Progenitor cell of endocrine pancreas (in vitro differentiated cells): ENCODE measurements at places on chromosomes 3 and 15. TPM values are rescaled to one million over a fixed set of nuclear protein-coding genes. Genes with fewer than 3 reads are reported as not detected.

The POLR2H gene
- 89.3 and 90.5 TPM in 2 replicates for total RNA-seq

DNA sequence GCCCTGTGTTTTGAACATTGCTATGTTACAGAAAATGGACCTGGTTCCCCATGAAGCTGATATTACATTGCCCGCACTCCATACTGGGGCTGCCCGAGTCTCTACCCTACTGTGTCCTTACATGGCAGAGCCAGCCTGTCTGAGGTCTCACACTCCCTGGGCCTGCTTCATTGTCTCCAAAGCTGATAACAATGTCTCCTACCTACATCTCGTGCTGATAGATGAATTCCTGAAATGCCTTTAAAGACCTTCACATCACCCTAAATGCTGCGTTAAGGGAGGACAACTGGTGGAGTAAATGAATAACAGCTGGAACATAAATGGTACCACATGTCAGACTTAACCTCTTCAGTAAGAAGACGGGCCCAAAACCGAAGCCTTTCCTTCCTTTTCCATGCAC is 62.9 kb upstream of the PTX3 start:
- no peak for DNase-seq

DNA sequence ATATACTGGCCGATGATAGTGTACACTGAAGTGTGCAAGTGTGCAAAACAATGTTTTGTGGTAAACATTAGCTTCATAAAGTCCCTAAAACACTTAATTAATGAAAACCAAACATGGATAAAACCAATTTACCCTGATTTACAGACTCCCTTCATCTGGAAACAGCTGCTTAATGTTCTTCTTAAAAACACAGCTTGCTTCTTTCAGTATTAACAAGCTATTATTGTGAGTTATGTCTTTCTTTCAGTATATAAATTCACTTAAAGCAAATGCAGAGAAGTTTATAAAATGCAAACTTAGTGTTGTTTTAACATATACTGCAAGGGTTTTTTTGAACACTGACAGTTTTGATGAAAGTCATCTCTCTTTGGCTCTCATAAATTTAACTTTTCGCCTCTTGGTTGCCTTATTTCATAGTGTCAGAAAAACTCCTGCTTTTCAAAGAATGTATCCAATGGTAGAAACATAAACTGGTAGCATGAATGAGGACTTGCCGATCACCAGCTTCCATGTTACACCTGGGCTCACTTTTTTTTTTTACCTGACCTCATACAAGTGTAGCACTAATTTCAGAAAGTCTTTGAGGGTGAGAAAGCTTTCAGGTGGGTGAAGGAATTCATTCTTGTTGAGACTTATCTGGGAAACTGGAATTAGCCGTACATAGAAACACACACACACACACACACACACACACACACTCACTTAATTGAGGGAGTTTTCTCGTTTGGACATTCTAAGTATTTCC is 532.2 kb downstream of the ROBO2 start:
- no peak for DNase-seq

The TOPBP1 gene
- 51.8 and 56.9 TPM in 2 replicates for total RNA-seq

The GOLGA6L10 gene
- 8.7 and 9.5 TPM in 2 replicates for total RNA-seq

DNA sequence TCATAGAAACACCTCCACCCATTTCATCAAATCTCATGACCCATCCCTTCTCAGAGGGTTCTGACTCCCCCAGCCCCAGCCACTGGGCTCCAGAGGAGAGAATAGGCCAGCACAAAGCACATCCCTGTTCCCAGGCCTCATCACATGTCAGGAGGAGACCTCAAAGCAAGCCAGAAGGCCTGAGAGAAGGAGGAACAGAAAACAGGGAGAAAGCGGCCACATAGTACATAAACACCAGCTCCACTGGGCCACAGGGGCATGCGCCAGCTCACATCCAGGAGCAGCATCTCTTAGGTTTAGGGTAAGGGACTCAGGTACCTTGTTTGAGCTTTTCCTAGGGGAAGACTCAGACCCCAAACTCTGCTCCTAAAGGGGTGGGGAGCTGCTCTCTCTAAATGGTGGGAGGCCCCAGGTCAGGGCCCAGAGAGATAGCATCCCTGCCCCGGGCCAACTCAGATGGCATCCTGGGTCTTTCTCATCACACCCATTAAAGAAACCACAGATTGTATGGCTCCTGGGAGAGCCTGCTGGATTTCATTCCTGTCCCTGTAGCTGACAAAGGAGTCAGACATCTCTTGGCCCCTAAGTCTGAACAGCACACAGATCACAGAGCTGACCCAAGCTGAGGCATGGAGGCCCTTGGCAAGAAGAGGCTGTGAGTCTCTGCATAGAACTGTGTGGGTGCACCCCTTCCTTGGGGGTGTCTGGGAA is 2.5 kb downstream of the SHF start:
- DNase-seq: no peak

- no peak for DNase-seq
Observed at GRCh38 chr15:72182673-72183072, 14.9 kb downstream of the GRAMD2A start.
